Mammary epithelial cell (primary cell): ENCODE measurements at places on chromosomes 4 and X.

DNA sequence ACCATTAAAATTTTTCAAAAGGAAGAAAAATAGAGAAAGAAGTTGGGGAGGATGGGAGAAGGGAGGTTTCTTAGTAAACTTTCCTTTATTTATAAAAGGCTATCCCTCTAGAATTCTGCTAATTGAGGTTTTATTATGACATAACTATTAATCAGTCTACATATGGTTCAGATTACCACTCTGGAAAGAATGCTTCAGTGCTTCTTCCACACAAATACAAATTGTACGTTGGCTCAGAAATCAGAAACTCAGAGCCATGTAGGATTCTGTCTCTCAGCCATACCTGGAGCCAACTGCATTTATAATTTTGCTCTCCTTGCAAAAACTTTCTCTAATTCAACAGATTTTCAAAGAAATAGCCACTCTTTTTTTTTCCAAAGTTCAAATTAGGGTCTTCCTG lies 37.1 kb downstream of the SRPX start:
- no peak for DNase-seq

- no peak for DNase-seq
These were observed 41.9 kb downstream of the SLC7A11 start for GRCh38 chr4:138200236-138200590.

GRCh38 chr4:159019356-159019755 lies 83.5 kb upstream of the RAPGEF2 start:
- DNase-seq: no peak

- DNase-seq: peak; percentile 38
These were observed 27.8 kb upstream of the PSAPL1 start for GRCh38 chr4:7462509-7462971.

DNA sequence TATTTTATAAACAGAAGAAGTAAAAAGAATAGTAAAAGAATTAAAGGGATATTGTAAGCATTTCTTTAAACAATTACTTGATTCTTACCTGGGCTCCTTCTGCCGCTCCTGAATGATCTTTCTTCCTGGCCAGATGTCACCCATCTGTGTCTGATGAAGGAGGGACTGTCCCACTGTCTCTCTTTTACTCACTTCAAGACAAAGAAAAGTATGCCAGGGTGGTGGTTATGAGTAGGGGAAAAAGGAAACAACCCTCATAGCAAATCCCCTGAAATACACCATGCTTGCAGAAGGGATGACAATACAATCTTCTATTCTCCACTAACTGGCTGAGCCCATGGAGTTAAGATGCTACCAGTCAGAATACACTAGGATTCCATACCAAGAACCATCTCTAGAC lies 31.1 kb downstream of the SYTL4 start:
- no peak for DNase-seq

DNA sequence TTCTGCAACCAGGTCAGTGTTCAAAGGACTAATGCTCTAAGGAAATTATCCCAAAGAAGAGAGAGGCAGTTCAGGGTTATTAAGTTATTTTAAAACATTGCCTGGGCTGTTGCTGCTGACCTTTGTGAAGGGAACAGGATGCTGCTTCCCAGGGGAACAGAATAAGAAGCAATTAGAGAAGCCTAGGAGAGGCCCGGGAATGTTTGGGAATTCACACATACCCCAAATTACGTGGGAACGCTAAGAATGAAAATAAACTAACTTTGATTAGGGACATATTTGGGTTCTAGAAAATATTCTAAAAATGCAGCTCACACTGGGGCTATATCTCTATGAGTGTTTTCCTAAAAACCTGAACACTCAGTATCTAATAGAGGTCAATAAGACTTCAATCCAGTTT lies 243.1 kb upstream of the FTHL17 start:
- no peak for DNase-seq

DNA sequence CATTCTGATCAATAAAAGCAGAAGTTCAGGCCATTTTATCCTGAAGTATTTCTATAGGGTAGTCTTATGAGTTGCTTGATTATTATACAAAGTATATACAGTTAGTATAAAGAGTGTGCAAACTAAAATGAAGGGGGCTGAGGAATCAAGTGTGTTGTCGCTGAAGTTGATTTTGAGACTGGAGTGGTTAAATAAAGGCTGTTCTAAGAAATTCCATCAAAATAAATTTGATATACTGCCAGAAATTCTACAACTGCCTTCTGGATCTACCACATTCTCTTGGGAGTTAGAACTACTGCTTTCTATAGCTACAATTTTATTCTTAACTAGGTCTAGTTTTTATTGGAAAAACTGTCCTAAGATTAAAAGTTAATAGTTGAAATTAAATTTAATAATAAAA lies 12.4 kb downstream of the EDNRA start:
- DNase-seq: no peak

DNA sequence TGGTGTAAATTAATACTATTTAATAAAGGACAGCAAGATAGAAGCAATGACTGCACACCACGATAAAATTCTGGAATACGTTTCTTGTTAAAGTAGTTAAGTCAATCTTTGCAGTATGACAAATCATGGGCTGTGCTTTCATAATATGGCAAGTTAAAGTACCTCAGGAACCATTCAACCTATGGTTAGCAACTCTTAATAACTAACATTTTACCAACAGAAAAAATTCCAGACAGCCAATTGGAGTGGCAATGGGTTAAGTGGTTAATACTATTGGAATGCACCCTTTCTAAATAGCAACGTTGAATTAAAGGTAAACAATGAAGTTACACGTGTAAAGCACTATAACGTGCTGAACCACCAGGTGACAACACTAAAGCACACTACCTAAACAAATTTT lies 72.4 kb upstream of the ZCCHC13 start:
- peak; percentile 28 for DNase-seq

DNA sequence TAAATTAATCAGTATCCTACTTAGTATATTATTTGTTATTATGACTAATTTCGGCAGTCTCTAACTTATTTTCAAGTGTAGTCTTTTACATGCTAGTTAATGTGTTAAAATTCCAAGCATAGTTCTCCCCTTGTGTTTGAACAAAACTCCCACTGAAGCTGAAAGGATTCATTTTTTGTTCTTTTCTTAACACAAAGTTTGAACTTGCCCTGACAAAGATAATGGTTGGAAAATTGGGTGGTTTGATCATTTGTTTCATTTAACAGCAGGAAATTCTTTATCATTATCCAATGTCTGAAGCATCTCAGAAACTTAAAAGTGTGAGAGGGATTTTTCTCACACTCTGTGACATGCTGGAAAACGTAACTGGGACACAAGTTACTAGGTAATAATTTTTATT lies 36.0 kb downstream of the INTU start:
- no peak for DNase-seq

DNA sequence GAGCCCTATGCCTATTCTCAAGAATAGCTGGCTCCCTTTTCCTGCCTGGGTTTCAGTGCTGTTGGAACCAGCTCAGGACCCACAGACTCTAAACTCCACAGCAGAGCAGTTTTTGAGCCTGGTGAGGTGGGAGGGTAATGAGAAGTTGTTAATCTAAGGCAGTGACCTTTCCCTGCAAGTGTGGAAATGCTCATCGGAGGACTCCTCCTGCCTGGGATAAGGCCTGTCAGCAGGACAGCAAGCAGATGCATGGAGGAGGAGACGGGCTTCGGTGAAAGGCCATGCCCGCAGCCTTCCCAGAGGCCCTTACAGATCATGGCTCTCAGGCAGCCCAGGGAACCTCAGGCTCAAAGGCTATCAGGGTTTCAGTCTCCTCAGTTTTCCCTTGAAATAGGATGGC lies 70.0 kb upstream of the SHISA3 start:
- no peak for DNase-seq

- DNase-seq: no peak
These were observed 333.4 kb downstream of the NR3C2 start for GRCh38 chr4:148108766-148109165.
